ENCODE measurements at places on chromosomes 2 and 18. TPM values are rescaled to one million over a fixed set of nuclear protein-coding genes. Genes with fewer than 3 reads are reported as not detected.

HOXD1 gene
- polyA plus RNA-seq = 1.4 TPM

KRTCAP3 gene
- 12.0 TPM for polyA plus RNA-seq

CREG2 gene
- 0.85 TPM for polyA plus RNA-seq

CCDC141 gene
- 2.9 TPM for polyA plus RNA-seq

NCKAP5 gene
- 13.8 TPM for polyA plus RNA-seq

MAP2 gene
- 12.2 TPM for polyA plus RNA-seq

INO80D gene
- 9.9 TPM for polyA plus RNA-seq

AKAIN1 gene
- not detected for polyA plus RNA-seq

PTGR3 gene
- 49.2 TPM for polyA plus RNA-seq

OTOF gene
- polyA plus RNA-seq = 0.10 TPM

SUPT7L gene
- polyA plus RNA-seq = 56.1 TPM
